ENCODE measurements at places on chromosomes 13 and 19. TPM values are rescaled to one million over a fixed set of nuclear protein-coding genes. Genes with fewer than 3 reads are reported as not detected.

MUC16 gene
- total RNA-seq, result 1.3 TPM

APC2 gene
- total RNA-seq, result 6.0 TPM

CD177 gene
- total RNA-seq, result 19.3 TPM

ANKLE1 gene
- 1.7 TPM for total RNA-seq

SHISA7 gene
- 9.0 TPM for total RNA-seq

ZNF791 gene
- 48.2 TPM for total RNA-seq

TEX29 gene
- total RNA-seq, result 1.6 TPM

BST2 gene
- total RNA-seq, result 80.0 TPM

MTUS2 gene
- total RNA-seq, result not detected

KLK7 gene
- 5.5 TPM for total RNA-seq

LIPE gene
- 34.0 TPM for total RNA-seq

STOML3 gene
- not detected for total RNA-seq

RAB3D gene
- 25.1 TPM for total RNA-seq

PBX4 gene
- 5.1 TPM for total RNA-seq

FCAR gene
- 5.2 TPM for total RNA-seq

ONECUT3 gene
- total RNA-seq, result not detected

PTGER1 gene
- 2.4 TPM for total RNA-seq

METTL21C gene
- not detected for total RNA-seq

CFAP97D2 gene
- total RNA-seq, result not detected

PSG3 gene
- total RNA-seq, result not detected

IQCN gene
- total RNA-seq, result 12.7 TPM

FUT2 gene
- not detected for total RNA-seq

CXCL17 gene
- total RNA-seq, result 0.31 TPM

CEACAM5 gene
- 0.22 TPM for total RNA-seq

FGF21 gene
- total RNA-seq, result not detected

ZNF324 gene
- total RNA-seq, result 15.2 TPM

BSG gene
- 246 TPM for total RNA-seq

TDRD12 gene
- 0.40 TPM for total RNA-seq

ZNF793 gene
- 10.6 TPM for total RNA-seq

PCDH20 gene
- 0.45 TPM for total RNA-seq
